GM23248 (cell line): ENCODE measurements at places on chromosomes 7 and 10.
A peak's percentile ranks its signal among the peaks of the same experiment; 100 is the strongest.

- DNase-seq = no peak
Observed at GRCh38 chr7:91080351-91080750, 183.9 kb upstream of the FZD1 start.

DNA sequence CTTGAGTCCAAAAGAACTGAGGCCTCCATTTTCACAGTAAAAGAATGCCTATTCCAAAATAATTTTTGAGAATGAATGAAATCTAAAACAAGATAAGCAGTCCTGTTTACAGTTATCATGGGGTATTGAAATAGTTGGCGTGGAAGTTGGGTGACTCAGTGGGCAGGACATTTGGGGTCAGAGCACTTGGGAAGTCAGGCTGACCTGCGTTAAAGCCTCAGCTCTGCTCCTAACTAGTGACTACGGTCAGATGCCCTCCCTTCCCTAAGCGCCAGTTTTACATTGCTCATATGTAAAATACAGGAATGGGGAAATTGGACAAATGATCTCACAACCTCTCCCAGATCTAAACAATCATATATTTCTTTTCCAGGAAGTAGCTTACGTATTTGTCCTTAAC is 2.3 kb upstream of the PAPSS2 start:
- DNase-seq = peak; percentile 40

GRCh38 chr10:121440461-121440860 is 157.8 kb downstream of the FGFR2 start:
- no peak for DNase-seq

GRCh38 chr10:110414548-110415309 is 83.0 kb upstream of the DUSP5 start:
- peak; percentile 30 for DNase-seq

- DNase-seq = no peak
Observed at GRCh38 chr7:158165711-158166110, 421.9 kb downstream of the PTPRN2 start.

DNA sequence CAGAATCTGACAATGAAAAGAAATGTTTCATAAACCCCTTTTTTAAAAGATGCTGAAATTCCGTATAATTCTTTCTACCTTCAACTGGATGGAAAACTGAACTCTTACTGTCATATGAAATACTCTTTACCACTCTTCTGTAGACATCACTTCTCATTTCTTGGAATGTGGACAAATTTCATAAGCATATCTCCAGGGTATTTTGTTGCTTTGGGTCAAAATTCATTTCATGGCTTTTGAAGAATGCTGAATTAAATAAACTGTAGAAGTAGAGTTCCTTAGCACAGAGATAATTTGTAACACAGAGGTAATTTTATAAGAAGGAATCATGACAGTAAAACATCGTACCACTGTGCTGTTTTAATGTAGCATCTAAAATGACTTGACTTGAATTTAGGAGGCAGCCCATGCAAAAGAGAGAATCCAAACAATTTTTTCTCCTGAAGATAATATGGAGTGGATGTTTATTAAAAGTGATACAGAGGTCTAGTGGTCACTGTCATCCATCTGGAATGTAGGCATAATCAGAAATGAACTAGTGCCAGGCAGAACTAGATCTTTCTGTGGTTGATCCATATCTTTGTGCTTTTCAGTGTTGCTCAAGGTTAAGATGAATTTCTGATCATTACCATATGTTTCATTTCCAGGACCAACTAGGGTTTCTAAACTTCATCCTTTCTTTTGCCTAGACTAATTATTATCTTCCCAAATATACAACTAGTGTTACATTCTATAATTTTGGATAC is 492.0 kb downstream of the KIF20B start:
- DNase-seq = peak; percentile 11

DNA sequence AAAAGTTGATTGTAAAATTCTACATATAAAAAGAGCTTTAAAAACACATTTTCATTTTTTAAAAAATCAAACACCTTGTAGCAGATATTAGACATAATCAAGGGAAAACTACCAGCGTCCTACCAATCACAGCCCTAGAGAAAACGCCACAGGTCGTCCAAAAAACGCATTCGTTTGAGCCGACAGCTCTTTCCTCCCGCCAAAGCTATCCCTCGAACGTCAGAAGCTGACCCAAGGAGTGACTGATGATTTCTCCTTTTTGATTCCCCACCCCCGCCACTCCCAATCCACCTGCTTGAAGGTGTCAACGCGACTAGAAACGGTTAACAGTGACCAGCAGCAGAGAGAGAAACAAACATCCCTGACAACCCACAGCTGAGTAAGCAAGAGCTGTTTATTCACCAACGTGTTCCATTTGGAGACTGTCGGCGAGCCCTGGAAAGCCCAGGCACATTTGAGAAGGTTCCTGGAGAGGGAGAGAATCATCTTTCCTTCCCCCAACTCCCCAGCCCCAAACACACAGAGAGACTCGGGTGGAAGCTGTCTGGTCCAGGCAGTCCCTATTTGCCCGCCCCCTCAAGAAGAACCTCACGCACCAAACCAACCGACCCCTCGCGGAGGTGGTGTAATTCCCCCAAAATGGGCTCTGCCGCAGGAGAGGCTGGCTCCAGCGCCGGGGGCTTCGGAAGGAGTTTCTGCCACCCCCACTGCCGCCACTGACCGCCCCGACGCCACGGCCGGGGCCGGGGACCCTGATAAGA is 622 bp downstream of the CPEB3 start:
- peak; percentile 75 for DNase-seq

DNA sequence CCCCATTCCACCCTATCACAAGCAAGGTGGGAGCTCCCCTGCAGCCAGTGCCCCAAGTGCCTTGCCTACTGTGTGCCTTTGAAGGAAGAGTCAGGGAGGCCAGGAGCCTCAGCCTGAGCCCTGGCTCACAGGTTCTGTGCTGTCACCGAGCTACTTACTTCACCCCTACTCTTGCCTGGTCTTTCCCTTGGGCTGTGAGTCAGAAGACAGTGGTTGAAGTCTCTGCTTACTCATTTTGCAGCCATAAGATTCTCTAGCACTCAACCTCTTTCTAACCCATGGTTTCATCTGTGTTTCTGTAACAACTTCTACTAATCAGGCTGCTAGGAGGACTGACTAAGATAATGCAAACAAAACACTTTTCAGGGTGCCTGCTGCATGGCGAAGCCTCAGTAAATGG is 114.5 kb downstream of the PLCE1 start:
- peak; percentile 93 for DNase-seq

DNA sequence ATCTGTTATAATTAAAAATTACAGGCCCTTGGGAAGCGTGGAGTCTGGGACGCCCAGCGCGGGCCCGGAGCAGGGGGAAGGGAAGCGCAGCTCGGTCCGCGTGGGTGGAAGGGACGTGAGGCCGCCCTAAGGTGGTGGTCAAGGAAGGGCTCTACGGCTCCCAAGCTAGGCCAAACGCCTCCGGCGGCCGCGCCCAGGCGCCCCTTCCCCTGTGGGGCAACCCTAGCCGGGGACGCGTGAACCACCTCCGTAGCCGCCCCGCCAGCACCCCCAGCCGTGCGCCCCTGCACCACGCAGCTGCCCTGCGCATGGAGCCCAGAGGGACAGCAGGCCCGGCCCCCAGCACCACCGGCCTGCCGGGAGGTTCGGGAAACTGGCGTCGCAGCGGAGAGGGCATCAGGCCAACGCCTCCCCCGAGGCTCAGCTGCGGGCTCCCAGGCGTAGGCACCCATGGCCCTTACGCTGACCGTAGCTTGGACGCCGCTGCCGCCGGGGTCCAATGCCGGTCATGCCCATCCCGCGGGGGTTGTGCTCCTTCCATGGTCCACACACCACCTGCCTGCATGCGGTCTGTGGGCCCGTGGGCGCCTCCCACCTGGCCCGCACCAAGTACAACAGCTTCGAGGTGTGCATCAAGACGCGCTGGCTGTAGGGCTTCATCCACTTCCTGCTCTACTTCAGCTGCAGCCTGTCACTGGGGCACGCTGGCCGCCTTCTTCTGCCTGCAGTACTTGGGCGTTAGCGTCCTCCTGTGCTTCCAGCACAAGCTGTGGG is 166.7 kb downstream of the SEPTIN7 start:
- DNase-seq = no peak

DNA sequence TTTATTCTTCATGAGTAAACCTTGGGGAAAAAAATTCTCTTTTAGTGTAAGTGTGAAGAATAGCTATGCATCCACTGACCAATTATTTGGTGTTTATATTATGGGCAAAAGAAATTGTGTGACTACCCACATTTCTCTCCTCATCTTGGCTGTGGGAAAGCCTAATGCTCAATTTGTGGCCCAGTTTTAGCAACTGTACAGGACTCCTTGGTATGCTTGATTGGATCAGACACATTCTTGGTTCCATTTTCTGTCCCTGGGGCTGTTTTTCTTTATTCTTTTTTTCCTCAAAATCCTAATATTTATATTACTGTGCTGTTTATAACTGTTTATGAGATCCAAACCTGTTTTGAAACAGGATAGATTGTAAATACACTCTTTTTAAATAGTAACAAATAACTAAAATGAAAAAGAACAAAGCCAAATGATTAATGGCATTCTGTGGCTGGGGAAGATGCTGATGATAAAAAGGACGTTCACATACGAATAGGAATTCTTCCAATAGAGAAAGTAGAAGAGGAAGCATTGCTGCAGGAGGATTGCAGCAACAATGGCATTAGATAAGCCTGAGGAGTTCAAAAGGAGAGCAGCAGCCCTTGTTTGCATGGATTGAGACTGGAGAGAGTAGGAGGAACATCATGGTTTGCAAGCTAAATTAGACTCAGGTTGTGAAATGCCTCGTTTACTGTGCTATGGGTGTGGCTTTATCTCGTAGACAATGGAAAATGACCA is 580.5 kb downstream of the INHBA start:
- no peak for DNase-seq

DNA sequence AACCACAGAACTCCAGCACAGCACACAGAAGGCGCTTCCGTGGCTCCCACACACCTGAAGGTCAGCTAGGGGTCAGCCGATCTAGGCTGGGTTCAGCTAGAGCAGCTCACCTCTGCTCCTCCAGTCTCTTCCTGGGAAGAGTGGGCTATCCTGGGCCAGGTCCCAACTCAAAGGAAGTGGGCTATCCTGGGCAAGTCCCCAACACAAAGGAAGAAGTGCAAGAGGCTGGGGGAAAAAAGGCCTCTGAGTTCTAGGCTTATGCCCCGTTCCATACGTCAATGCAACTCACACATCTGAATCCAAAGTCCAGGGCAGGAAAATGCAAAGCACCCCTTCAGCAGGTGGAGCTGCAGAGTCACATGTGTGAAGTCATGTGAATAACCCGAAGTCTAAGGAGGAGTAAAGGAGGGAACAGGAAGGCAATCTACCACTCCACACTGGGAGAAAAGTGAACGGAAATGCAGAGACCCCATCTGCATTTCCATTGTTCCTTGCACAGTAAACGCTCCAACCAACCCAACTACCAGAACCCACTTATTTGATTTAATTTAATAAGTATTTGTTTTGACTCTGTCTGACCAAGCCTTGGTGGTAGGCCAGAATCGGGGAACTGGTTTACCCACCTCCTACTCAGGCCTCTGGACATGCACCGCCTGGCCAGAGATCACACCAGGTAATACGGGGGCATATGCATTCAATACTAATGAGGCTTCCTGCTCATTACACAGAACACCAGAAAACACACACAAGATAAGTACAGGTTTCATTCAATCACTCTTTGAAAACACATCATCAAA is 95.5 kb upstream of the RNF32 start:
- no peak for DNase-seq

DNA sequence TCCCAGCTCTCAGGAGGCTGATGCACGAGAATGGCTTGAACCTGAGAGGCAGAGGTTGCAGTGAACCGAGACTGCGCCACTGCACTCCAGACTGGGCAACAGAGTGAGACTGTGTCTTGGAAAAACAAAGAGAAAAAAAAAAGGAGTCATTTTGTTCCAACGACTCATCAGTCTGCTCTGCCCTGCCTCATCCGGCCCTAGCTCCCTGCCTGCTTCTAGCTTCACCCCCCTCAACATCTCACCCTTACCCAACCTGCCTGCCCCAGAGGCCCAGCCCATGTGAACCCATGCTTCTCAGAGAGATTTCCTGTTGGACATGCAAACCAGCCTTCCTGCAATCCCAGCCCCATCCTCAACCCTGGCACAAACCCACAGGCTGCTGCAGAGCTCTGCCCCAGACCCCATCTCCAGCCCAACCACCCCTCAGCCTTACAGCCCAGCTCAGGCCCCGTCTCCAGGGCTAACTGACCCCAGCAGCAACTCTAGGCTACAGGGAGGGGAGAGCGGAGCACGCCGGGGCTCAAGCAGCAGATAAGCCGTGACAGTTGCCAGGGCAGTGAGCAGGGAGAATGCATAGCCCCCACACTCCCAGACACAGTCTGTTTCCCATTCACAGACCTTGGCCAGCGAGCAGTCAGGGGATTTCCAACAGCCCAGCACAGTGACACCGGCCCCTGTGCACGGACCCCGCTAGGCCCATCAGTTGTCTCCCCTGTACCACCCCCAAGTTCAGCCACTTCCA is 86.0 kb upstream of the KCTD7 start:
- DNase-seq = peak; percentile 52

DNA sequence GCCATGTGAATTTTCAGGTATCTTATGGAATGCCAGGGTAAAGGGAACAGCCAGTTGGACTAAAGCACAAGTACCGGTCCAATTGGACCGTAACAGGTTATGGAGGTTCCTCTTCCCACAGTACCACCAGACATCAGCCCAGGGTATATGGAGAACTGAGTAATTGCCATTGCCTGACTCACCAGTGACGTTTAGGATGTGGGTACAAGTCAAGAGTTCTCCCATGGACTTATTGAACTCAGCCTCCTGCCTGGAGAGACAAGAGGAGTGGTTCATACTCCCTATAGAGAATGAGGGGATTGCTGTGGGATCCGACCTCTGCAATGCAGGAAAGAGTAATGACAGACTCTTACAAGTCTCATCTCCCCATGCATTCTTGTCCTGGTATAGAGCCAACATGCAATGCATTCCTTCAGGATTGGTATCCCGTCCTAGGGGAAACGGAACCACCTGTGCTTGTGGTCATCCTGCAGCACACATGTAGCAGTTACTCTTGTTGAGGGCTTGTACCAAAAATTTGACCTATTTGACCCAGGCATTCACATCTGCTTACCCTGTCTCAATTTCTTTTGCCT is 30.7 kb upstream of the ELOVL3 start:
- DNase-seq = peak; percentile 33

GRCh38 chr10:116038259-116038658 is 234.7 kb downstream of the GFRA1 start:
- DNase-seq = peak; percentile 69

DNA sequence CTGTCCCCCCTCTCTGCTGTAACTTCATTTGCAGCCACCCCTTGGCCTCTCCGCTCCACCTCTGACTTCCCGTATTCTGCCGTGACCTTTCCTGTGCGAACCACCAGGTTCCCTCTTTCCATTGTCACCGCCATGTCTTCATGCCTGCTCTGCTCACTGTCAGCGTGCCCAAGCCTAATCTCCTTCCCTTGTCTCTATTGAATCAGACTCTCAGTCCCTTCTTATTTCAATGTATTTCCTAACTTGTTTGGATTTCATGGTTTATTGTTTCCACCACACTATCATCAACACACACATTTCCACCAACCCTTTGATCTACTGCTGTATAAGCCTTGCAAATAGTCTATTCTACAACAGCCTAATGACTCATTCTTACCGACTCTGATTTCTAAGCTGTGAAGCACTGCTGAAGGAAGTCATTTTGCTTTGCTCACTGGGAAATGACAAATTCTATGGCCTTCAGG is 30.0 kb upstream of the INHBA start:
- DNase-seq = peak; percentile 37
